ENCODE measurements at places on chromosomes 16 and 17. TPM values are rescaled to one million over a fixed set of nuclear protein-coding genes. Genes with fewer than 3 reads are reported as not detected.

AMZ2 gene
- total RNA-seq: 72.5 TPM

CD300A gene
- total RNA-seq: 6.8 TPM

DNA sequence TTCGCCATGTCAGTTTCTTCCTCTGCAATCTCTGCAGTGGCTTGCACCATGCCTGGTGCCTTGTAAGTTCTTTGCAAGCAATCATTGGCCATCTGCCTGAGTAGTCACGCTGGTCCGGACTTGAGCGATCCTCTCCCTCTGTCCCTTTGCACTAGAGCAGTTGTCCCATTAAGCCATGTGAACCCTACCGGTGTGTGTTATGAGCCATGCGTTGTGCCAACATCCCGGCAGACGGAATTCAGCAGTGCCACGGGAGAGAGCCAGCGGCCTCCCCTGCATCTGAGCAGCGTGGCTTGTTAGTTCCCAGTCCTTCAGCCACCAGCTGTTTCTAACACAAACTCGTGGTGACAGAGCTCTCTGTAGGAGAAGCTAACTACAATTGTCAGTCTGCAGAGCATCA is 275.1 kb upstream of the HSBP1 start:
- H3K4me3 ChIP-seq: no peak overlapping the region
- no peak overlapping the region for H3K27ac ChIP-seq
- DNase-seq: no peak
- H3K4me1 ChIP-seq: no peaks in the 10 kb centered on the region

DNA sequence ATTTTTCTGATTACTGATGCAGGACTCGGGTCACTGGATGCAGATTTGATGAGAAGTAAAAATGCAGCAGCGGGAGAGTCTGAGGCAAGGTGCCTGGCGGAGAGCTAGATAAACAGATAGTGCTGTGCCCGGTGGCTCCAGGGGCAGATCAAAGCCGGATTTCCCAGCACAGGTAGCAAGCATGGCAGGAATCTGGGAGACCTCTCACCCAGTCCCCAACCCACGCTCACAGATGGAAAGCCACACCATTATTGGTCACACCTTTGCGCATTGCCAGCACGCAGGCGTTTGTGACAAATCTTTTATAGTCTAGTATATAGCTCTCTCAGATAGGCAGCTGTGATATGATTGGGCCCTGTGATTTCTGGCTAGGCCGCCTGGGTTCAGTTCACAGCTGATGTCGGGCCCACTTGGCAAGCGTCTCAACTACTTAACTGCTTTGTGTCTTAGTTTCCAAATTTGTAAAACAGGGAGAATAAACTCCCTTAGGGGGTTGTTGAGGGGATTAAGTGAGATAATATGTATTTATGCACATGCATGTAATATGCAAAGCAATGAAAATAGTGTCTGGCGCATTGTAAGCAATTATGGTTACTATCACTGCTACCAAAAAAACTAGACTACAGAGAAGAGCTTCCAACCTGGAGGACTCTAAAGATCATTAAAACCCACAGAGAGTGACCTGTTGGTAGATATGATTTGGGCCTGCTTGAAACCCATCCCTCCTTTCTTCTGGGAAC is 42.0 kb upstream of the NFAT5 start:
- H3K4me1 ChIP-seq: peaks cover 19% of the 10 kb centered on the region
- no peak overlapping the region for H3K4me3 ChIP-seq
- H3K27ac ChIP-seq: no peak overlapping the region

DNA sequence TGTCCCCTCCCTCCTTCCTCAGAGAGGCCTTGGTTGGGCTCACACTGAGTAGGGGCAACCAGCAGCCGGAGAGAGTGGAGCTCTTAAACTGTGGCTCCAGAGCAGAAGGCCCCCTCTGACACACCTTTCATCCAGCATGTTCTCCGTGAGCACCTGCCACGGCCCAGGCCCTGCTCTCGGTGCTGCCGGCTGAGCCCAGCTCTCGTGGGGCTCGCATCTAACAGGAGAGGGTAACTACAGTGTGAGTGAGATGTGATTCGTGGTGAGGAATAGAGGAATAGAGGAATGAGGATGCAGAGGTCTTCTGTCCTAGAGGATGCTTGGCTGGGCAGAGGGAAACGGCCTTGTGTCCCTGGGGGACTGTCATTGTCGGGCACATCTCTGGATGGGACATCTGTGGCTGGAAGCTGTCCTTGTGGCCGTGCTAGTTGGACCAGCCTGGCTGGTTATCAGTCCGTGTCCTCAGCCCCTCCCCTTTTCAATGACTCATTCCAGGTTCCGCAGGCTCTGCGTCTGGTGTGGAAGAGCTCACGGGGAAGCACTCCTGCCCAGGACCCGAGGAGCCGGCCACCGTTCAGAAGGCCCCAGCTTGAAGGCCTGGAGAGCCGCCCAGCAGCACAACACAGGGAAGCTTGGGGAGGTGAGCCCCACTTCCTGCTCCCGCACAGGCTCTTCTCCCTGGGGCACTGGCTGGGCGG is 11.9 kb upstream of the DNASE1 start:
- no peak overlapping the region for H3K4me3 ChIP-seq
- DNase-seq: no peak
- peaks cover 17% of the 10 kb centered on the region for H3K4me1 ChIP-seq
- H3K27ac ChIP-seq: peak overlapping the region; percentile 46
- no peaks in the 10 kb centered on the region for H3K27me3 ChIP-seq

- no peaks in the 10 kb centered on the region for H3K36me3 ChIP-seq
- no peak overlapping the region for H3K4me3 ChIP-seq
- H3K4me1 ChIP-seq: no peaks in the 10 kb centered on the region
Observed at GRCh38 chr16:53673189-53673588, 30.5 kb downstream of the RPGRIP1L start.

DNA sequence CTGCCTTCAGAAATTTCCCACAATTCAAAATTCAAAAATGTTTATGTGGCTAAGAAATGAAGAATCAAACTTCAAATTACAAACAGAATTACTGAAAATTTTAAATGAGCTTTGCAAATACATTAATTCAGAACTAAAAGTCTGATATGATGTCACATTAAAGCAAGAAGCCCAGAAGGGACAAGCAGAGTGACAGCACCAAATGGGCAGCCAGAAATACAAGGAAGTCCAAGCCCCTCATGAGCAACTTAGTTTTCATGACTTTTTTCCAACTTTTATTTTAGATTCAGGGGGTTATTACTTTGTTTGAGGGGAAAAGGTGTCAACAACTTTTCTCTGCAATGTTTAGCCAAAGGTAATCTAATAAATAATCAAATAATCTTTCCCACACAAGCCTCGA is 21.5 kb downstream of the UBE2G1 start:
- no peak for DNase-seq
- peaks cover 16% of the 10 kb centered on the region for H3K4me1 ChIP-seq
- H3K4me3 ChIP-seq: no peak overlapping the region
- H3K36me3 ChIP-seq: peaks cover 2% of the 10 kb centered on the region
- no peaks in the 10 kb centered on the region for H3K27me3 ChIP-seq
